ENCODE measurements at places on chromosomes 6 and 20.

- no peaks in the 10 kb centered on the region for H3K36me3 ChIP-seq
- no peak overlapping the region for H3K4me3 ChIP-seq
- no peaks in the 10 kb centered on the region for H3K4me1 ChIP-seq
- no peaks in the 10 kb centered on the region for H3K27me3 ChIP-seq
- DNase-seq = no peak
These were observed 6.5 kb downstream of the EYS start for GRCh38 chr6:65700561-65700960.

GRCh38 chr6:119566546-119567260, 217.1 kb upstream of the MAN1A1 start:
- H3K27me3 ChIP-seq = no peaks in the 10 kb centered on the region
- H3K36me3 ChIP-seq = no peaks in the 10 kb centered on the region
- peaks cover 1% of the 10 kb centered on the region for H3K4me1 ChIP-seq
- H3K4me3 ChIP-seq = no peak overlapping the region
- no peak overlapping the region for H3K27ac ChIP-seq

- H3K4me1 ChIP-seq = peaks cover 3% of the 10 kb centered on the region
- H3K36me3 ChIP-seq = no peaks in the 10 kb centered on the region
- H3K27me3 ChIP-seq = no peaks in the 10 kb centered on the region
- no peak overlapping the region for H3K27ac ChIP-seq
- DNase-seq = no peak
These were observed 132.3 kb downstream of the ARHGAP18 start for GRCh38 chr6:129577691-129578090.

- peak overlapping the region; percentile 79 for H3K27ac ChIP-seq
- H3K4me1 ChIP-seq = peaks cover 23% of the 10 kb centered on the region
- no peak for DNase-seq
- H3K4me3 ChIP-seq = no peak overlapping the region
- H3K36me3 ChIP-seq = peaks cover 1% of the 10 kb centered on the region
These were observed 48.7 kb downstream of the BCAS4 start for GRCh38 chr20:50843331-50844276.

DNA sequence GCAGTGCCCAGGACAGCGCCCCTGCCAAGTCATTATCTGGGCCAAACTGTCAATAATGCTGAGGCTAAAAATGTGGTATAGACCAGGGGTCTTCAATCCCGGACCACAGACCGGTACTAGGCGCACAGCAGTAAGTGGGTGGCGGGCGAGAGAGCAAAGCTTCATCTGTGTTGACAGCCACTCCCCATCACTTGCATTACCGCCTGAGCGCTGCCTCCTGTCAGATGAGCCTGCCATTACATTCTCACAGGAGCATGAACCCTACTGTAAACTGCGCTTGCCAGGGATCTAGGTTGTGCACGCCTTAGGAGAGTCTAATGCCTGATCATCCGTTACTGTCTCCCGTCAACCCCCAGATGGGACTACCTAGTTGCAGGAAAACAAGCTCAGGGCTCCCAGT, 91.0 kb downstream of the NFATC2 start:
- no peak for DNase-seq
- peaks cover 26% of the 10 kb centered on the region for H3K4me1 ChIP-seq
- no peaks in the 10 kb centered on the region for H3K27me3 ChIP-seq
- no peak overlapping the region for H3K4me3 ChIP-seq
- peaks cover 53% of the 10 kb centered on the region for H3K36me3 ChIP-seq

GRCh38 chr6:126662966-126663365, 323.1 kb downstream of the CENPW start:
- H3K27me3 ChIP-seq = no peaks in the 10 kb centered on the region
- H3K36me3 ChIP-seq = no peaks in the 10 kb centered on the region
- no peaks in the 10 kb centered on the region for H3K4me1 ChIP-seq
- H3K27ac ChIP-seq = no peak overlapping the region

DNA sequence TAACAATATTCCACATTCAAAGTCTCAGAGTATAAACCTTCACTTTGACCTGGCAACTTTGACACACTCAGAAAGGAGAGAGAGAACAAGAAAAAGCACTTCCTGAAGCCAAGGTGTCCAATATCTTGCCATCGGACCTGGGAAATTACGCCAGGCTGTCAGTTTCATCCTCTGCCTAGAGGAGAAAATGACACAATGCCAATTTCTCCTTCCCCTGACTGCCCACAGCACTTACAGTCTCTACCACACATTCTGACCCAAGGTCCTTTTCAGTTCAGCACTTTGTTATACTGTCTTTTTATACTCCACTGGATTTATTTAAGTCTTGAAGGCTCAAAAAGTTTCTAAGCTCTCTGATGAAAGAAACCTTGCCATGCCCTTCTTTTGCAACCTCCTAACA, 250.4 kb downstream of the GMPR start:
- peaks cover 32% of the 10 kb centered on the region for H3K36me3 ChIP-seq
- peak overlapping the region; percentile 85 for H3K27ac ChIP-seq
- no peaks in the 10 kb centered on the region for H3K27me3 ChIP-seq
- H3K4me1 ChIP-seq = peaks cover 77% of the 10 kb centered on the region
- no peak for DNase-seq
- H3K4me3 ChIP-seq = no peak overlapping the region

DNA sequence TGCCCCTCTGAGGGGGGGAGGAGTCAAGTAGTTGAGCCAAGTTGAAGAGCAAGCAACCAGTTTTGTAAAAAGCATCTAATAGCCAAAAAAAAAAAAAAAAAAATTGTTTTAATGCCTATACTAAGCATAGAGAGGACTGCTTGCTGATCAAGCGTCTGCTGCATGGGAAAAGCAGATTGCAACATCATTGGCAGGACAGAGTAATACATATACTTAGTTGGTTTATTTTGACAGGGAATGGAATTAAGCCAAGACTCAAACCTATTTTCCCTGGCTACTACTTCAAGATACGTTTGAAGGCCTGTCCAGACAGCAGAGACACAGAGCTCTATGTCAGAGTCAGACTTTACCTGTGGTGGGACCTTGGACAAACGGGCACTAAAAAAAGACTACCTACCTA, 120.5 kb downstream of the RTN4IP1 start:
- H3K4me3 ChIP-seq = no peak overlapping the region
- DNase-seq = no peak
- H3K27me3 ChIP-seq = peaks cover 4% of the 10 kb centered on the region
- no peaks in the 10 kb centered on the region for H3K36me3 ChIP-seq
- H3K27ac ChIP-seq = peak overlapping the region; percentile 29

GRCh38 chr6:139644821-139645220, 270.4 kb upstream of the CITED2 start:
- H3K27ac ChIP-seq = no peak overlapping the region
- H3K4me1 ChIP-seq = peaks cover 4% of the 10 kb centered on the region
- peaks cover 2% of the 10 kb centered on the region for H3K36me3 ChIP-seq
- H3K27me3 ChIP-seq = peaks cover 10% of the 10 kb centered on the region
- H3K4me3 ChIP-seq = no peak overlapping the region
- no peak for DNase-seq

GRCh38 chr6:114419175-114419574, 76.4 kb upstream of the HS3ST5 start:
- H3K27ac ChIP-seq = no peak overlapping the region
- no peaks in the 10 kb centered on the region for H3K4me1 ChIP-seq
- DNase-seq = peak; percentile 1
- H3K36me3 ChIP-seq = no peaks in the 10 kb centered on the region
- H3K27me3 ChIP-seq = no peaks in the 10 kb centered on the region

DNA sequence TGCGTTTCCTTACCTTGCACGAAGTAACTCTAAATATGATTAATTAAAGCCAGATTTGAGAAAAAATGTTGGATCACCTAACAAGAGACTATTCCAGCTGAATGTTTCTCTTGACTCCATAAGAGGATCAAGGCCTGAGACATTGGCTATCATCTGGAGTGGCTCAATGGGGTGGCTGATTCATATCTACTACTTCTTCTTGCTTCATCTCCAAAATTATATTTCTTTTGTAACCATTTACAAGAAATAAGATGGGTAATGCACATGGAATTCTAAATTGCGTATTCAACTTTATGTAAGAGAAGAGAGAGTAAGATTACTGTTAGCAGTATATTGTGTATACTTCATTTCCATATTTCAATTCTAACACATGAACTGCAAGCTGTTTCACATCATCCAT, 819.0 kb upstream of the EYS start:
- no peaks in the 10 kb centered on the region for H3K27me3 ChIP-seq
- no peak overlapping the region for H3K4me3 ChIP-seq
- no peaks in the 10 kb centered on the region for H3K36me3 ChIP-seq

GRCh38 chr6:170221052-170221752, 69.7 kb downstream of the DLL1 start:
- H3K36me3 ChIP-seq = no peaks in the 10 kb centered on the region
- H3K27me3 ChIP-seq = no peaks in the 10 kb centered on the region
- no peak overlapping the region for H3K4me3 ChIP-seq
- no peak overlapping the region for H3K27ac ChIP-seq

DNA sequence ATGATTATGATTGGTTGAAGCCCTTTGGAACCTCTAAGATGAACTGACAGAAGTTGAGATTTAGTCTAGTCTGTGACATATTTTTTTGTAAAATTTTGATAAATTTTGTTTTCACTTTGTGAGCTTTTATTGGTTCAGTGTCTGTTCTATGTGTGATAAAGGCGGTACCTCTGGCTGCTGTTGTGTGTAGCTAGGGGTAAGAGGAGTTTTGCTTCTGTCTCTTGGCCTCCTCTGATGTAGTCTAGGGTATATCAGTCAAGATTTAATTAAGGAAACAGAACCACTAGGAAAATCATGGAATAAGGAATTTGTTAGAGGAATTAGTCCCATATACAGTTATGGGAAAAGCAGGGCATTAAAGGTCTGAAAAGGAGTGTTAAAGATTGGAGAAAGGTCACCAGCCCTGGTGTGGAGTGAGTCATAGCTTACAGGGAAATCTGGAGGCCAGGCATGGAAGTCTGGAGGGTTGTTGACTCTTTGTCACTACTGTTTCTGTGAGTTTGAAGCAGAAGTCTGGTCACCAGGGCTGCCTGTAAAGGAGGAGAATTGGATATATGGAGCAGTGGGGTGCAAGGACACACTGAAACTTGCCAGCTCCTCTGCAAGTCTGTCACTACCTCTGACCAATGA, 28.5 kb downstream of the CDC5L start:
- no peak overlapping the region for H3K27ac ChIP-seq
- H3K4me3 ChIP-seq = no peak overlapping the region
- DNase-seq = no peak
- no peaks in the 10 kb centered on the region for H3K27me3 ChIP-seq

DNA sequence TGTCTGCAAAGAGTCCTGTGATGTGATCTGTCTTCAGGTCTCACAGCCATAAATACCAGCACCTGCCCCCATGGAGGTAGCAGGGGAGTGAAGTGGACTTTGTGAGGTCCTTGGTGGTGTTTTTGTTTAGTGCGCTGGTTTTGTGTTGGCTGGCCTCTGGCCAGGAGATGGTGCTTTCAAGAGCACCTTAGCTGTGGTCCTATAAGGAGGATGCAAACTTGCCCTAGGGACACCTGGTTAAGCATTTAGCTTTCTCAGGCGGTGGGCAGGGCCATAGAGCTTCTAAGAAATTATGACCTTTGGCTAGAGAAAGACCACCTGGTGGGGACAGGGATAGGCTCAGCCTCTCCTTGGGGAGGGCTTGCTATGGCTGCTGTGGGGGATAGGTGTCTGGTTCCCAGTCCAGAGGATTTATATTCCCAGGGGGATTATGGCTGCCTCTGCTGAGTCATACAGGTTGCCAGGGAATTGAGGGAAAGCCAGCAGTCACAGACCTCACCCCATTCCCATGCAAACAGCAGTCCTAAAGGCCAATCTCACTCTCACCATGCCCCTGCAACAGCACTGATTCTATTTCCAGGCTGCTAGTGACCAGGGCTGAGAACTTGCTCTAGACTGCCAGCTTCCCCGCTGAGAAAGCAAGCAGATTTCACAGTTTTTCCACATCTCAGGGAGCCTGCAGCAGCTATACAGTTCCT, 259.3 kb downstream of the TFAP2B start:
- no peak for DNase-seq
- H3K4me3 ChIP-seq = no peak overlapping the region
- no peaks in the 10 kb centered on the region for H3K36me3 ChIP-seq
- H3K27me3 ChIP-seq = no peaks in the 10 kb centered on the region

DNA sequence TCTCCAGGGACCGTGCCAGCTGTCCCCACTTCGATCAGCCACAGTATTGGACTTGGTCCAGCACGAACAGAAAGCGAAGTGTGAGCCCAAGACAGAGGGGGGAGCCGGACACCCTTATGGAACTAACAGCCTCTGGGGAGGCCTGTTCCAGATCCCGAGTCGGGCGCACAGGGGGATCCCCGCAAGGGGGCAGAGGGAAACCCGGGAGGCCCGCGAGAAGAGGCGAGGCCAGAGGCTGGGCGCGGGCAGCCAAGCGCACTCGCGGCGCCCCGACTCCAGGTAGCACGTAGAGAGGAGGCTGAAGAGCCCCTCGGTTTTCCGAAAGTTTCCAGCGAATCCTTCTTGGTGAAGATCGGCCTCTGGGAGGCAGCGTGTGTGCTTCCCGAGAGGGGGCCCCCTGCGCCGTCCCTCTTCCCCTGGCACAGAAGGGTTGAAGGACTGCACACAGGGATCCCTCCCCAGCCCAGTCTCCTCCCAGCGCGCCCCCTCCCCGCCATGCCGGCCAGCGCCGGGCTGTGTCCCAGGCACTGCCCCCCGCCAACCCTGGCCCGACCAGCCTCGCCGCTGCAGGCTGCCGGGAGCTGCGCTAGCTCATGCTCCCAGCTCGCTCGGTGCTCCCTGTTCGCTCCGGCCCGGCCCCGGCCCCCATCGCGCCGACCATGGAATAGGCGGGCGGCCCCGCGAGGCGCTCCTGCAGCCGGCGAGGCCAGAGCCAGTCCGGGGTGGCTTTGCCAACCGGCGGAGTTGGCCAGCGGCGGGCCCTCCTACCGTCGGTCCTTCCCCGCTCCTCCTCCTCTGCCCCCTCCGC, 577 bp upstream of the SLC24A3 start:
- H3K27me3 ChIP-seq = peaks cover 59% of the 10 kb centered on the region
- H3K36me3 ChIP-seq = no peaks in the 10 kb centered on the region
- no peak for DNase-seq
- H3K4me3 ChIP-seq = no peak overlapping the region
- no peak overlapping the region for H3K27ac ChIP-seq
- no peaks in the 10 kb centered on the region for H3K4me1 ChIP-seq

DNA sequence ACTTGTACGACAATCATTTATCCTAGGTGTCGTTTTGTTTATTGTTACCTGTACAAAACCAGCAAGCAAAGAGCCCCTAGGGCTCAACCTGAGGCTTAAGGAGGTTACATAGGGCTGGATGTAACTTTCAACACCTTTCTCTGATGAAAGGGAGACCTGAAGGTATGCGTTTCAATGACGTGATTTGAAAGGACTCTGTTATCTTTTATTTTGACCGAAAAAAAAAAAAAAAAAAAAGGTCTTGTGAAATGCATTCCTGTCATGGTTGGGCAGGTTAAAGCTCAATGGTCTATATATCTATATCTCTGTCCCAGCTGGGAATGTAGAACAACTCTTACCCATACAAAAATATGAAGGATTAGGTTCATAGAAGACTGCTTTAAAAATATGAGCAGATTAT, 78.7 kb upstream of the SASH1 start:
- no peak overlapping the region for H3K4me3 ChIP-seq
- no peaks in the 10 kb centered on the region for H3K36me3 ChIP-seq

All from activated naive CD8-positive, alpha-beta T cell treated with anti-CD3 and anti-CD28 coated beads for 36 hours (primary cell).